ENCODE measurements at places on chromosomes 5 and 9.

GRCh38 chr5:157976429-157976828, 117.5 kb upstream of the CLINT1 start:
- no peak for DNase-seq

DNA sequence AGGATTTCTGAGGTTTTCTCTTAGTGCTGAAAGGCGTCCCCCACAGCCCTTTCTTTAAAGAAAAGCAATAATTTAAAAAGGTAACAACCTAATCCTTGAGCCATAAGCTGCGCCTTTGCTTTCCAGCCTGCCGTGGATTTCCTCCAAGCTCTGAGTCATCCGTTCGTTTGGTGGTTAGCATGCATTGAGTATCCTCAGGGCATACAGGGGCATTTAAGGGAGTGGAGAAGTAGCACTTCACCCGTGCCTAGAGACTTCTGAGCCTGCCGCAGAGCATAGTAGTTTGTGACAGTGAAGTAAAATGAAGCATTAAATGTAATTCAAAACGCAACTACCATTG, 892 bp upstream of the TNC start:
- no peak for DNase-seq

- DNase-seq, result no peak
Observed at GRCh38 chr9:130283539-130284248, 18.1 kb downstream of the HMCN2 start.

GRCh38 chr5:54458221-54458620, 2.7 kb downstream of the HSPB3 start:
- no peak for DNase-seq

DNA sequence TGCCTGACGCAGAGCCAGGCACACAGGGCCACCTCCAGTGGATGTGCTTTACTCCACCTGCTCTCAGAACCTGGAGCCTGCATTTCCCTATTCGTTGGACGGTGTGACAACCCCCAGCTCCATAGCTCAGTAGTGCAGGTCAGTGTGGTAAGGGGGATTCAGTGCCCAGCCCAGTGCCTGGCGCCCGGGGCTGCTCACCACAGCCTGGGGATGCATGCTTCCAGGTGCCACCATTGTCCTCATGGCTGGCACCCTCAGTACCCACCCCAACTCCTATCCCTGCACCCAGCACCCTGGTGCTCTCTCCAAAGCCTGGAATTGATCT, 32.8 kb upstream of the ADAMTS2 start:
- DNase-seq, result no peak

DNA sequence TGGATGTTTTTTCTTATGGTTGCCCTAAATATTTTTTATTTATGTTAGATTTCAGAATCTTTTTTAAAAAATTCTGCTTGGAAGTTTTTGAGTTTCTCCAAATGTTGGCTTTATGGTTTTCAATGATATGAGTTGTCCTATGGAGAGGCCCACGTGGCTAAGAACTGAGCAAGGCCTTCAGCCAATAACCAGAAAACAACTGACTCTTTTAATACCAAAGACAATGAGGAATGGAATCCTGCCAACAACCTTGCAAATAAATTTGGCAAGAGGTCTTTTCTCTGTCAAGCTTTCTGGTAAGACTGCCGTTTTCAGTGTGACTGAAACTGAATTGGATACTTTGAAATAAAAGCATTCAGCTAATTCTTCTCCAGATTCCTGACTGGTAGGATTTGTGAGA, 1740.1 kb upstream of the WWC1 start:
- no peak for DNase-seq

- DNase-seq, result no peak
Observed at GRCh38 chr9:19180991-19181390, 49.5 kb upstream of the DENND4C start.

Measured in stimulated activated CD8-positive, alpha-beta memory T cell treated with anti-CD3 and anti-CD28 coated beads, Interleukin-15, amount 100 ng/mL, for 4 hours (primary cell).